Stimulated activated CD4-positive, alpha-beta T cell treated with anti-CD3 and anti-CD28 coated beads, Interleukin-15, amount 100 ng/mL, for 48 hours (primary cell): ENCODE measurements at places on chromosomes 11 and 22.

DNA sequence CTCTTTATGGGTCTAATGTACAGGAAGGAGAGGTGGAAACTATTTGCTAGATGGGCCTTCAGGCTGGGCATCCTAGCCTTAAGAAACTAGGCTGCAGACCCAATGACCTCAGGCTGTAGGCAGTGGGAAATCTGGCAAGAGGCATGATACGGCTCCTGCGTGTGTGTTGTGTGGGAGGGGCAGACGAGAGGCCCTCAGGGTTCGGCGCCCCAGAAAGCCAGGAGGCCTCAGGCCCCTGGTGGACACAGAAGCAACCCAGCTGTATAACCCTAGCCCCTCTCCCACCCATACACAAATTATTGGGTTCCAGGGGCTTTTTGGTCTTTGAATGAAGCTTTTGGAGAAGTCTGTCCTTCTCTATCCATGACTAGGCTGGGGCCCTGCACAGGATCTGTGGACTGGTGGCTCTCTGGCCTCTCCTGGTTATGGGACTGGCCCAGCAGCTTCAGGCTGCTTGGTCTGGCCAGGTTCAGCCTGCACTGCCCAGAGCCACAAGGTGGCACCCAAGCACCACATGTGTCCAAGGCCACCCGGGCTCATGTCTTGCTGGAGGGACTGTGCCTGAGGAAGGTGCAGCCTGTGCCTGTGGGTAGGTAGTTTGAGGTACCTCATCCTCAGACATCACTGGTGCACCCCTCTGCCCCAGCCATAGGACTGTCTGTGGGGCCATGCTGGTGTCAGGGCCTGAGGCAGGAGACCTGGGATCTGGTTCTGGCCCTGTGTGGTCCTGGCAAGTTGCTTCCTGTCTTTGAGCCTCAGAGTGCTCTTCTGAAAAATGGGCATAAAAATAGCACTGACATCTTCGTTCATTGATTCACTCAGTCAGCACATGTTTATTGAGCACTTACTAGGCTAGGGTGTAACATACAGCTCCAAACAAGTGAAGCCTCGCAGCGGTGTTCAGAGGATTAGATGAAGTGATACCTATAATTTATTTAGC lies 87.5 kb downstream of the RRM1 start:
- DNase-seq: peak; percentile 22

- no peak for DNase-seq
Measured at GRCh38 chr11:100759106-100759505, 72.0 kb downstream of the ARHGAP42 start.

DNA sequence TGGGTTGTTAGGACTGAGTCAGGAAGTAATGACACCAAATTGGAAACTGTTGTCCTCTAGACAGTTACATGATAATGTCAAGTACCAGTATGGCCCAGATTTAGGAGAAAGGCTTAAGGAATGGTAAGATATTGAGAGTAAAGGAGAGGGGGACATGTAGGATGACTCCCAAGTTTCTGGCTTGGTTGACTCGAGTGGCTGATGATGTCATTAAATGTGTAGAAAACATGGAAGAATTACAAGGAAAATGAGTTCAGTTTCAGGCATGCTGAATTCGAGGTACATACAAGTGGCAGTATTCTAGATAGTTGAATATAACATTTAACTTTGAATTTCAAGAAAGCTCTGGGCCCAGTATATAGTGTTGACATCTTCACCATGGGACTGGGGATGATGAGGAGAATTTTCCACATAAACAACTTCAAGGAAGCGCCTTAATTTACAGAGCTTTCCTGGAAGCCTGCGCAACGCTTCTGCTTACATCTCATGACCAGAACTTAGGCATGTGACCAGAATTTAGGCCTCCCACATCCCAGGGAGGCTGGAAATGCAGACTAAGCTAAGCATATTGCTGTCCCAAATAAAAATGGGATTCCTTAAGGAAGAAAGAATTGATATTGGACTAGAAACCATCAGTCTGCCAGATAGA lies 3.8 kb downstream of the CFAP300 start:
- no peak for DNase-seq

DNA sequence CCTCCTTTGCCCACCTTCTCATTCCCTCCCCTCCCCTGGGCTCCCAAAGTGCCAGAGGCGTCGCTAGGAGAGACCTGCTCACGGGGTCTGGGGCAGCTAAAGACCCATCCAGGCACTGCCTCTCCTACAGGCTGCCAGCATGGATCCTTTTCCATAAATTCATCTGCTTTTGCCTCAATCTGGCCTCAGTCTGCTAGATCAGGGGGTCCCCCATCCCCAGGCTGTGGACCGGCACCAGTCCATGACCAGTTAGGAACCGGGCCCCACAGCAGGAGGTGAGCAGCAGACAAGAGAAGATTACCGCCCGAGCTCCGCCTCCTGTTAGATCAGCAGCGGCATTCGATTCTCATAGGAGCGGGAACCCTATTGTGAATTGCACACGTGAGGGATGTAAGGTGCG lies 12.3 kb downstream of the LTO1 start:
- no peak for DNase-seq

- DNase-seq: no peak
Measured at GRCh38 chr11:85718991-85719807, 33.2 kb upstream of the CCDC89 start.

DNA sequence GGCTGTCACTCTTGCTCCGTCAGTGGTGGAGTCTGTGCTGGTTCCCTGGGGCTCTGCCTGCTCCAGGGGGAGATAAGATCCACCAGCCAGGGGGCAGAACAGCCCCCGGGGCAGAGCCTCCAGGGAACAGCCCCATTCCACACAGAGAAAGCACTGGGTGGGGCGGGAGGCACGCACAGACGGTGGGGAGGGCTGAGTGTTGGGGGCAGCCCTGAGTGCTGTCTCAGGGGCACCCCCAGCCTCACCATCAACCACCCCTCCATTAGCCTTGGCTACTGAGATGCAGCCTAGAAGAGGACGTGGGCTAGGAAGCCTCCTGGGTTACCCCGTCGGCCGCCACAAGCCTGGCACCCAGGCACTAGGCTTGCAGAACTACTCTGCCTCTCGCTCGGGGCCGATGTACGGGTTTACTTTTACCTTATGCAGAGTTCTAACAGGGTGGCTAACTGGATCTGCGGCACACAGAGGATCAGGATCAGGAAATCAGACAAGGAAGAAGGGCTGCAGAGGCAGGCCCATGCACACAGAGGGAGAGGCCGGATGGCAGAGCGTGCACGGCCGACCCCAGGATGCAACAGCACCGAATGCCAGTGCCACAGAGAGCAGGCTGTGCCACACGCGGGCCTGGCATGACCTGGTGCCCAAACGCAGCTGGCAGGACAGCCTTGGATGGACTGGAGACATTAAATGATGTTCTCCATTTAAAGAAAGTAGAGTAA lies 140.5 kb downstream of the CTTN start:
- no peak for DNase-seq

DNA sequence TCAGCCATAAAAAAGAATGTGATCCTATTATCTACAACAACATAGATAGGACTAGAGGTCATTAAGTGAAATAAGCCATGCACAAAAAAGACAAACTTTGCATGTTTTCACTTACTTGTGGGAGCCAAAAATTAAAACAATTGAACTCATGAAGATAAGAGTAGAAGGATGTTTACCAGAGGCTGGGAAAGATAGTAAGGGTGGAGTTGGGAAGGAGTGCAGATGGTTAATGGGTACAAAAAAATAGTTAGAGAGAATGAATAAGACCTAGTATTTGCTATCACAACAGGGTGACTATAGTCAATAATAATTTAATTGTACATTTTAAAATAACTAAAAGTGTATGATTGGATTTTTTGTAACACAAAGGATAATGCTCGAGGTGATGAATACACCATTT lies 27.2 kb upstream of the IL10RA start:
- DNase-seq: no peak

GRCh38 chr11:100354736-100355135 lies 332.4 kb upstream of the ARHGAP42 start:
- no peak for DNase-seq

- no peak for DNase-seq
Measured at GRCh38 chr11:116697011-116697410, 75.8 kb downstream of the BUD13 start.

DNA sequence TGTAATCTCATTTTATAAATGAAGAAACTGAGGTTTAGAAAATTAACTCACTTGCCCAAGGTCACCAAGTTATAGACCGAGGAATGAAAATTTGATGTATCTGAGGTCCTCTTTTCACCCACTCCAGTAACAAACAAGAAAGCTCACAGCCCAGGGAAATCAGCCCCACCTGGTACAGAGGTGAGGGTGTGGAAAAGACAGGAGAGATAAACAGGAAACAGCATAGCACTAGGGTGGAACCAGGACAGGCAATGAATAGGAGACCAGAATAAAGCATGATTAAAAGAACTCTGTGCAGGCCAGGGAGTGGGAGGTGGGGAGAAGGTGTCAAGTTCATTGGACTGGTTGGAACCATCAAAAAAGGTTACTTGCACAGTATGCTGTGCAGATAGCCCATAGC lies 46.2 kb upstream of the SMCO4 start:
- DNase-seq: no peak
